NCI-H187 (cell line): ENCODE measurements at places on chromosomes 12 and 14.

- no peak for DNase-seq
Measured at GRCh38 chr14:45287610-45288009, 34.6 kb upstream of the MIS18BP1 start.

GRCh38 chr14:65993103-65993502 is 493.1 kb upstream of the CCDC196 start:
- DNase-seq = no peak

GRCh38 chr12:43159506-43159905 is 392.5 kb downstream of the ADAMTS20 start:
- DNase-seq = no peak

GRCh38 chr14:65373016-65373670 is 39.4 kb upstream of the FUT8 start:
- no peak for DNase-seq

DNA sequence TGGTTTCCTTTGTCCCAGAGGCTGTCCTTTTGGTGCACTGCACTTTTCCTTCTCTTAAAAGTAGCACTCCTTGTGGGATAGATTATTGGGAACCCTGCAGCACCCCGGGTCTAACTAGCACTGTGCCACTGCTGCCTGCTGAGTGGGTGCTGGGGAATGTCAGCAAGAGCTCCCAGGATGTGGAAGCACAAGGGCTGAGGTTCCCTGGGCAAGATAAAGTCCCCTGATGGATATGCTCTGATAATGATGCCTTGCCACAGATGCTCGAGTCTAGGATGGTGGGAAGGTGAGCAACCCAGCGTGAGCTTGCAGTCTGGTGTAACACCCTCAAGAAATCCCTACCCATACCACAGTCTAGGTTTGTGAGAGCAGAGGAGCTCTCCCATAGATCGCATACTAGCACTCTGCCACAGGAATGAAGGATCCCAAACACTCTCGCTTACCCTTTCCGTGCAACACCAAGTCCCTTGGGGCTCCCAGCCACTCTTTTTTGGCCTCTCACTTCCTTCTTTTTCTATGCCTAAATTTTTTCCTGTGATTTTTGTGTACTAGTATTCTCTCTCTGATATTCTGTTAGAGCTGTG is 32.6 kb downstream of the USP15 start:
- DNase-seq = no peak

GRCh38 chr14:33435911-33436689 is 497.4 kb downstream of the NPAS3 start:
- no peak for DNase-seq

- DNase-seq = no peak
Measured at GRCh38 chr12:26112703-26113147, 12.1 kb downstream of the BHLHE41 start.

- DNase-seq = no peak
Measured at GRCh38 chr12:43655586-43655985, 103.0 kb downstream of the PUS7L start.

DNA sequence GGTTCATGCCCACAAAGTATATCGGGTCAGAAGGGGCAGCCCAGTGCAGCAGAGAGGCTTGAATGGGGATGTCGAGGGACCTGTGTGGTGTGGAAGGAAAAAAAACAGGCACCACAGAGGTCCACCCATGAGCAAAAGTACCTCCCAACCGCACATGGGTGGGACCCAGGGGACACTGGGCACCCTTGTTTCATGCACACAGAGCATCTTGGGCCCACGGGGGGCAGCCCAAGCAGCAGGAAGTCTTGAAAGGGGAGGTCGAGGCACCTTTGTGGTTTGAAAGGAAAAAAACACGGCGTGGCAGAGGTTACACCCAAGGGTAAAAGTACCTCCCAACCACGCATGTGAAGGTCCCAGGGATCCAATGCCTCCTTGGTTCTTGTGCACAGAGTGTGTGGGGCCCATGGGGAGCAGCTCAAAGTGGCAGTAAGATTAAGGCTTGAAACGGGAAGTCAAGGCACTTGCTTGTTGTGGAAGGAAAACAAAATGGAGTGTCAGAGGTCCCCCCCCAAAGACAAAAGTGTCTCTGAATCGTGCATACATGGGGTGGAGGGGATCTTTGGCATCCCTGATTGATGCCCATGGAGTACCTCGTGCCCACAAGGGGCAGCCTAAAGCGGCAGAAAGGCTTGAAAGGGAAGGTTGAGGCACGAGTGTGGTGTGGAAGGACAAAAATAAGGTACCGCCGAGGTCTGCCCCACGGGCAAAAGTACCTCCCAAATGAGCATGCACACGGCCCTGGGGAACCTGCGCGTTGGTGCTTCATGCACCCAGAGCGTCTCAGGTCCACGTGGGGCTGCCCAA is 575.5 kb downstream of the ALG10 start:
- DNase-seq = no peak

DNA sequence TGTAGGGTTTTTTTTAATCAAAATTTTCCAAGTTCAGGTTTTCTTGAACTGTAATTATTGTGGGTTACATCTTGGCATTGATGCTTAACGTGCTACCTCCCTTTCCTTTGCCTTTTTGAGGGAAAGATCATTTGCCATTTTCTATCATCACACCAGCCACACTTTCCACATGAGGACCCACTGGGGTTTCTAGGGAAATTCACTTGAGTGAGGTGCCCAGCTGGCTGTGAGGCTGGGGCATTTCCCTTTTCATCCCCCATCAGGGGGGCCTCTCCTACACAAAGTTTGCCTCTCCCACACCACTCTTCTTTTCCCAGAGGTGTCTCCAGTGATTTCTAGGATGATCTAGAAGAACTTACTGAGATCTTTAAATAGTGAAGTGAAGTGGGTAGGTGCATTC is 335.7 kb downstream of the BMP4 start:
- DNase-seq = no peak

DNA sequence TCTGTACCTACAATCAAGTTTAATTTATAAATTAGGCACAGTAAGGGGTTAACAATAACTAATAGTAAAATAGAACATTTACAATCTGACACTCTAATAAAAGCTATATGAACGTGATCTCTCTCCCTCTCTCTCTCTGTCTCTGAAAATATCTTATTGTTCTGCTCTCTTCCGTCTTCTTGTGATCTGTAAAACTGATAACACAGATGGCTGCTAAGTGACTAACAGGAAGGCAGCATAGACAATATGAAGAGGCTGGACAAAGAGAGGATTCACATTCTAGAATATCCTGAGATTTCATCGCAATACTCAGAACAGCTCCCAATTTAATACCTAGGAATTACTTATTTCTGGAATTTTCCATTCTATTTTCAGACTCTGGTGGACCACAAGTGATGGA is 827.2 kb downstream of the FLRT2 start:
- DNase-seq = no peak

DNA sequence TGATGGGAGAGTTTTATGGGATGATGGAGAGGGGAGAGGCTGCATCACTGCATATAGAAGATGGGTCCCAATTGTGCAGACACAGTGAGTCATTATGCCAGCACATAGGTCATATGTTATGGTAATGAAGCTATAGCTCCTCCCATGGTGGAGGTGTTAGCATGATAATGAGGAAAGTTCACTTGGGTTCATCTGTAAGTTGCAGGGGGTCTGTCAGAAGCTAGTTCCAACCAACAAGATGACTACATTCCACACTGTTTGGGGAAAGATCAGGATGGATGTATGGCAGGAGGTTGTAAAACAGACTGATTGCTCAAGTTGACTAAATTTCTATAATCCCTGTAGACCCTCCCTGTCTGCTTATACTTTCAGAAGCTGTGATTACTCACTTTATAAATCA is 561.3 kb downstream of the C12orf50 start:
- no peak for DNase-seq

- DNase-seq = no peak
Measured at GRCh38 chr12:127655691-127656090, 611.3 kb upstream of the TMEM132C start.

GRCh38 chr12:1692895-1693610 is 2.2 kb downstream of the ADIPOR2 start:
- DNase-seq = no peak

- no peak for DNase-seq
Measured at GRCh38 chr12:66345956-66346355, 43.7 kb downstream of the HELB start.
